ENCODE measurements at places on chromosomes 12 and 14.

- DNase-seq = no peak
Measured at GRCh38 chr14:22210026-22210425, 379.0 kb downstream of the DAD1 start.

DNA sequence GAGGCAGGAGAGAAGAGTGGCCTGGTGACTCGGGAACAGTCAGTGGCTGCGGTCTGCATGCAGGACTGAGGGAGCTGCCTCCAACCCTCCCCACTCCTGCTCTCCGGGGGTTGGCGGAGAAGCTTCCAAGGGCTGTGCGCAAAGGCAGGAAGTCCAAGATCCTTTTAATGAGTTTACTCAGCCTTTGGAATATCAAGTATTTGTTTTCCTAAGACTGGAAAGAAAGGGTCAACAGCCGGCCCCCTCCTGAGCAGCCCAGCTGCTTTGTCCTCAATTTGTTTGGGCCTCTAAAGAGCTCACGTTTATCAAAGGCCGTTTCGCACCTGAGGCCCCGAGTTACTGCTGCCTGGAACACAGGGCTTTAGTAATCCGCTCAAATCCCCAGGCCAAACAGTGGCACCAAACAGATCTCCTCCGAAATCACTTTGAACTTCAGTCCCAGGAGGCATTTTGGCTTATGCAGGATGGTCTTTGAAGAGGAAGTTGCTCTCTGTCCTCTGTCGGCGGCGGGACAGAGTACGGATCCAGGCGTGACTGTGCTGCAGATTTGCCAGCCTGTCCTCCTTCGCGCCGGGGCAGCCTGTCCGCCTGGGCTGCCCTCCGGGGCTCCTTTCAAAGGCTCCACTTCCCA lies 117.2 kb upstream of the FZD10 start:
- no peak for DNase-seq

- DNase-seq = no peak
Measured at GRCh38 chr12:6199531-6200255, 507 bp upstream of the CD9 start.

- DNase-seq = no peak
Measured at GRCh38 chr14:68726093-68726695, 66.7 kb downstream of the ZFP36L1 start.

GRCh38 chr14:104975481-104976197 lies 2.5 kb downstream of the AHNAK2 start:
- no peak for DNase-seq

- DNase-seq = no peak
Measured at GRCh38 chr12:113861708-113862312, 104.3 kb downstream of the RBM19 start.

GRCh38 chr12:111842556-111843396 lies 748 bp downstream of the MAPKAPK5 start:
- no peak for DNase-seq

- DNase-seq = no peak
Measured at GRCh38 chr12:65022421-65022820, 98.7 kb downstream of the WIF1 start.

DNA sequence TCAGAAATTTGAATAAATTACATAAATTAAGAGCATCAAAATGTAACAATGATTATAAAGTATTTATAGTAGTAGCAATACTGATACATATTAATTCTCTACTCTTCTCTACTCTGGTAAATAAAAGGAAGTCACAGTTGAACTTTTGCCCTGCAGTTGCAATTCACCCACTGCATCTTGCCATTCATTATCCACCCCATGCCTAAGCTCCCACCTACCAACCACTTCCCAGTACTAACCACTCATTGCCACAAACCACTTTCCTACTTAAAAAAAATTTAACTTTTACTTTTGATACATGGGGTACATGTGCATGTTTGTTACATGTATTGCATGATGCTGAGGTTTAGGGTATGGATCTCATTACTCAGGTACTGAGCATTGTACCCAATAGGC lies 174.0 kb downstream of the RASSF9 start:
- DNase-seq = no peak

DNA sequence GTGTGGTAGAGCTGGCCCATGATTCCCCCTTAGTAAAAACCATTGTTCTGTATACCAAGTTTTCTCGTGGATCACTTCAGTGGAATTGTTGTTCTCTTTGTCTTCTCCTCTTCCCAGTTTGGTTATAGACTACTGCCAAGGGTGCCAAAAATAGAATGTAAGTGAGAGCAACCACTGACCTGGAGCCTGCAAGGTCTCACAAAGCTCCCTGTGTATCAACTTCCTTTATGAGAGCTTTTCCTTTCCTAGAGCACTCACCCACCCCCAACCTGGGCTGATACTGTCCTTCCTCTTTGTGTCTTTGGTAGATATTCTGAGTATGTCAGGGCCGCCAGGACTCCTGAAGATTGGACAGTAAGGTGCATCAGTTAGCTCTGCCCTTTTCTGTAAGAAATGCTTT lies 101.0 kb downstream of the SCN8A start:
- no peak for DNase-seq

DNA sequence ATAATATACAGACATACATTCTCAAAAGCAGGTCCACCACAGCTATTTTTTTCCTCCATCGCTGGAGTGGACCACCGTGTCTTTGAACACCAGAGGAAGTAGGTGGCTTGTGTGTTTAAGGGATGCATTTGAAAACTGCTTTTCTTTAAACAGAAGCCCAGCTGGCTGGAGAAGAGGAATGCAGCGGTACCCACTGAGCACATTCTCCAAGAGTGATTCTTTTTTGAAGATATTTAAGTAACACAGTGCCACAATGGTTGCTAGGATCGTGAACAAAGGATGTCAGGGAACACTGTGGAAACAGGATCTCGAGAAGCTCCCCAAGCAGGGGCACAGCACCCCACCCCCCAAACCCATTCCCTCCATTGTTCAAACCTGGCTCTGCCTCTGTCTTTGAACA lies 286.6 kb upstream of the PWP1 start:
- DNase-seq = no peak

DNA sequence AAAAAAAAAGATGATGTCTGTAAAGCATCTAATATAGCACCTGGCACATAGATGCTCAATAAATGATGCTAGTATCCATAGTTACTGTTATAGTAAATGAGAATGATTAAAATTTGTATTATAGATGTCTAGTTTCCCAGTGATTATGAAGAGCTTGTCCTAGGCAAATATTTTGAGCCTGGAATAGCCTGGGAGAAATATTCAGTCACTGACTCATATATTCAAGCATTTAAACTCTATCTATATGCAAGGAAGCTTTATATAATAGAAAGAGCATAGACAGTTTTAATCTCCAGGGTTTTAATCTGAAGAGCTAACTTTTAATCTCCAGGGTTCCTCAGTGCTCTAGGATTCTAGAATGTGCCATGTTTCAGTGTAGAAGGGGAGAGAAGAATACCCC lies 91.5 kb upstream of the VASH1 start:
- DNase-seq = no peak

DNA sequence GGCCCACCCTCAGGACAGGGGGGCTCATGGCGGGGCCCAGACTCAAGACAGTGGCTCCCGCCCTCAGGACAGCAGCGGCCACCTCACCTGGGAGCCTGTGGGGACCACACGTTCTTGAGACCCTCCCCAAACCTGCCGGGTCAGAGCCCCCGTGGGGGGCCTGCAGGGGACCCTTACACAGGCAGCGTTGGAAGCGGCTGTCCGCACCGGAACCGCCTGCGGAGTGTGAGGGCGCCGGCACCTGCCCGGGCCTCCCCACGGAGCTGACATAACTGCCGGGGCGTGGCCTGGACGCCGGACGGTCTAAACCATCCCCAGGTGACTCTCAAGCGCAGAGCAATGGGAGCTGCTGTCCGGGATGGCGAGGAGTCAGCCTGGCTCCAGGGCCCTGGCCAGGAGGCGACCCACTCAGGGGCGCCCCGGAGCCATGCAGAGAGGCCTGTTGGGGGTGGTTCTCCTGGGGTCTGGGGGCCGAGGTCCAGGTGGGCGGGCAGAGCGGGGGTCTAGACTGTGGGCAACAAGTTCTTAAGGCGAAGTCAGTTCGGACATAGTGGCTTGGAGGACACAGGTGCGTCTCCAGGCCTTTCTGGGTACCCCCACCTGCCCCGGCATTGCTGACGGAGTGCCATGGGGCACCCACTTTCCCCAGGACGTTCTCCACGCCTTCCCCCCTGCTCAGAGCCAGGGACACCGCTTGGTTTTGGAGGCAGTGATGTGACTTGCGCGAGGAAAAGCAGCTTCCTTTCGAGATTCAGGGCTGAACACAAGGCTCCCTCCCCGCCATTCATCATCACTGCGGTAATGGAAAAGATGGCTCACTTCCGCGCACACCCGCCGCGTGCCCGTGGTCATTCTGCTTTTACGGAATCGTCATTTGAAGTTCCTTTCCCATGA lies 23.2 kb downstream of the GALNT9 start:
- DNase-seq = no peak

DNA sequence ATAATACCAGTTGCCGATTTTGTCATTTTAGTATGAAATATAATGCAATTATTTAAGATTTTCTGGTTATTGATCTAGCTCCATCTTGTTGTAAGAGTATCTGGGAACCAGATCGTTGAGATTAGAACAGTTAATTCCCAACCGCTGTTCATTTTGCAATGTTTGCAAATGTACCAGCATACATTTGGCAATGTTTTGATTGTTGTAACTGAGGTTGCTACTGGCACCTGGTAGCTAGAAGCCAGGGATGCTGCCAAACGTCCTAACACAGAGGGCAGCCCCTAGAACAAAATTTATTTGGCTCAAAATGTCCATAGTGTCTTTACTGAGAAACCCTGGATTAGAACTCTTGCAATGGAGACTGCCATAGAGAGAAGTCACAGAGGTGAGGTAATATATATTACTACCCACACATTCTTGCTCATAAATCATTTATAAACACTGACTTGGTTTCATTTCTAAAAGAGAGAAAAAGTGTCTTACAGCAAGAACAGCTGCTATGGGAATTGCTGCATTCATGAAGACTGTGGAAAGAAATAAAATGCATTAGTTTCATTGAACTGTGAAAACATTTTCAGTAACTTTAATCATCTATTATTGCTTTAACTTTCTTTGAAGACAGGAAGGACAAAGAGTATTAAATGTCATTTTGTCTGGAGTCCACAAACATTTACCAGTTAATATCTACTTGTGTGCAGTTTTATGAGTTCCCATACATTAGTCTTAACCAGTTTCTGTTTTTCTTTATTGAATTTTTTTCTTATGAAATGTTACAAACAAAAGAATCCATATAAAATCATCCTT lies 46.2 kb downstream of the ABCC9 start:
- DNase-seq = no peak

- no peak for DNase-seq
Measured at GRCh38 chr14:87745507-87746118, 247.4 kb downstream of the GALC start.

DNA sequence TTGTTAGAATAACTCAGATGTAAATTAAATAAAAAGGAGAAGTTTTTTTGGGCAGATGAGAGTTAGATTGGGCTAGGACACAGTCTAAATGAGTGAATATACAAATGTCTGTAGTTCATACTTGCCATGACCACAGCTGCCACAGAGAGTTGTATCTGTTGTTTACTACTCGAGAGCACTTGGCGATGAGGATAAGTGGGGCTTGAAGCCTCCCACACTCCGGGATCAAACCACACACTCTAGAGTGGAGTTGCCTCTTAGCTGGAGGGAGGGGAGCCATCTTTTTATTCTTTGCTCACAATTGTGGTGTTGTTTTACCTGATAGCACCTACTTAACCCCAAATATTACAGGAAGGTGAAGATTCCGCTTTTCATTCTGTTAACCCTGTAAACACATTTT lies 27.5 kb downstream of the BEST3 start:
- DNase-seq = no peak

DNA sequence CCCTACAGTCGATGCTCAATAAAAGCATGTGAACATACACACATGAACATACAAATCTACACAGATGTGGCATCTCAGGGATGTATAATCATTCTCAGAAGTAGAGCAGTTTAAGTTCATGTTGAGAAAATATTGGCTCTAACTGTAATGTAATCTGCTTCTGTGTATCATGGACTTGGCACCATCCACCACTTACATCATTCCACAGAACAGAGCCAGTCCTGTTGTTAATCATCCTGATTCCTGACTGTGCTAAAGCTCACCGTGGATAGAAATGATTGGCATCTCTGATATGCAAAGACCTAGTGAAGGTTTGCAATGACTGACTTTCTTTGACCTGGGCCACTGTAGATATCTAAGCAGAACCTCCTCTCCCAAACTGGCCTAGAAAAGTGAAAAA lies 1141.3 kb downstream of the BCL11B start:
- DNase-seq = no peak

DNA sequence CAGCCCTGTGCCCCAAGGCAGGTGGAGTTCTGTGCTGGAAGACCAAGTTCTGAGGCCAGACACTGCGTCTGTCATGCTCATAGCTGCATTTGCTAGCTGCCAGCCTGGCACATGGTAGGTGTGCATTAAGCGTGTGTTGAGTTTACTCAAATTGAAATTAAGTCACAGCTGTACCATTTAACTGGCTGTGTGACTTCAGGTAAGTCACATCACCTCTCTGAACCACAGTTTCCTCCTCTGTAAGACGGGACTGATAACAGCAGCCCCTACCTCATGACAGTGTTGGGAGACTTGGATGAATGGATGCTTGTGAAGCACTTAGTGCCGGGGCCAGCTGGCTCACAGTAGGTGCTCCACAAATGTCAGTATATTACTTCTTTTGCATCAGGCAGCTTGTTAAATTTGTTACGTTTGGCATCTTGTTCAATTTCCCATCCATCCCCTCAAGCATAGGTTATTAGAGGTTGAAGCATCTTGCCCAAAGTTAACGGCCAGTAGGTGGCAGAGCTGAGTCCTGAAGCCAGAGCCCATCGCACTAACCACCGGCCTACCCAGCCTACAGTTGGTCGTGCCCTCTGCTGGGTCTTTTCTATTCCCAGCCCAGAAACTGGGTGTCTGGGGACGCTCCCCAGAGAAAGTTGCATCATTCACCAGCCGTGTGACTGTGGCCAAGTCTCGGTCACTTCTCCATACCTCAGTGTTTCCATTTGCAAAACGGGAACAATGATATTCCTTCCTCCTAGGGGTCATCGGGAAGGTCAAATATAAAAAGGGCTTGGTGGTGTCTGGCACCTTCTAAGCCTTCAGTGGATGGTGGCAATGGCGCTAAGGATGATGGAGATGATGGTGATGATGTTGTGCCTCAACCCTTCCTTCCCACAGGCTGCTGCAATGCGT lies 4.5 kb downstream of the DAO start:
- peak; percentile 35 for DNase-seq

All from stimulated activated CD8-positive, alpha-beta memory T cell treated with anti-CD3 and anti-CD28 coated beads, Interleukin-2, amount 100 ng/mL, for 1 hour (primary cell).